ENCODE measurements at places on chromosomes 16 and 17.
A peak's percentile ranks its signal among the peaks of the same experiment; 100 is the strongest.

GRCh38 chr16:77290451-77291115 lies 91.4 kb downstream of the SYCE1L start:
- no peak for DNase-seq

DNA sequence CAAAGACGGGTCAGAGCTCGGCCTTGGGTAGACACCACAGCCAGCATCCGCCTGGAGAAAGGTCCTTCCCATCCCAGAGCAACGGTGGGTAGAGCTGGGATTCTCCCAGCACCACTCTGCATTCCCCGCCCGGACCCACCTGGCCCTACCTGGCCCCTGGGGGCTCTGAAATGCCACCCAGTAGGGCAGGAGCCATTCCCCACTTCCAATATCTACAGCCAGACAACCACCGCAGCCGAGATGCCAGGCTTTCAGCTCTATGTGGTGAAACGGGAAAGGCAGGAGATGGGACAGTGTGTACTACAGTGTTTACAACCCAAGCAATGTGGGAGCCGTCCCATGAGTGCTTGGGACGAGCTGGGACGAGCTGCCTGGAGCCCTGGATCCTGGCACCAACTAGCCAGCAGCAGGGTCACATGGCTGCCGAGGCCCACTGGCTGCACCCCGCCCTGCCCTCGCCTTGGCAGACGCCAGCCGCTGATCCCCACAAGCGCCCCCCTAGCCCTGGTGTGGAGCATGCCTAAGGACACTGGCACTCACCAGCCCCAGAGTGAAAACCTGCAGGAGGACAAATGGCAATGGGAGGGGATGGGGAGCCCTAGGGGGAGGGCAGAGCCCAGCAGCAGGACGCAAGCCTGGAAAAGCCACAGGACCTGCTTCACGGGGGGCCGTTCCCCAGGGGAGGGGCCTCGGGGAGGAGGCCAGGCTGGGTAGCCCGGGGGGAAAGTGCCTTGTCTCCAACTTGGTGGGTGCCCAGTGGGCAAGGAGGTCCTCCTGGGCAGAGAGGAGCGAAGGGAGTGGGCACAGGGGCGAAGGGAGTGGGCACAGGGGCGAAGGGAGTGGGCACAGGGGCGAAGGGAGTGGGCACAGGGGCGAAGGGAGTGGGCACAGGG lies 13.5 kb downstream of the TMC6 start:
- DNase-seq, result no peak

GRCh38 chr16:50505714-50506542 lies 42.3 kb upstream of the NKD1 start:
- DNase-seq, result no peak

GRCh38 chr16:70725024-70725911 lies 39.4 kb upstream of the MTSS2 start:
- DNase-seq, result no peak

GRCh38 chr16:81601008-81601428 lies 156.4 kb downstream of the CMIP start:
- no peak for DNase-seq

DNA sequence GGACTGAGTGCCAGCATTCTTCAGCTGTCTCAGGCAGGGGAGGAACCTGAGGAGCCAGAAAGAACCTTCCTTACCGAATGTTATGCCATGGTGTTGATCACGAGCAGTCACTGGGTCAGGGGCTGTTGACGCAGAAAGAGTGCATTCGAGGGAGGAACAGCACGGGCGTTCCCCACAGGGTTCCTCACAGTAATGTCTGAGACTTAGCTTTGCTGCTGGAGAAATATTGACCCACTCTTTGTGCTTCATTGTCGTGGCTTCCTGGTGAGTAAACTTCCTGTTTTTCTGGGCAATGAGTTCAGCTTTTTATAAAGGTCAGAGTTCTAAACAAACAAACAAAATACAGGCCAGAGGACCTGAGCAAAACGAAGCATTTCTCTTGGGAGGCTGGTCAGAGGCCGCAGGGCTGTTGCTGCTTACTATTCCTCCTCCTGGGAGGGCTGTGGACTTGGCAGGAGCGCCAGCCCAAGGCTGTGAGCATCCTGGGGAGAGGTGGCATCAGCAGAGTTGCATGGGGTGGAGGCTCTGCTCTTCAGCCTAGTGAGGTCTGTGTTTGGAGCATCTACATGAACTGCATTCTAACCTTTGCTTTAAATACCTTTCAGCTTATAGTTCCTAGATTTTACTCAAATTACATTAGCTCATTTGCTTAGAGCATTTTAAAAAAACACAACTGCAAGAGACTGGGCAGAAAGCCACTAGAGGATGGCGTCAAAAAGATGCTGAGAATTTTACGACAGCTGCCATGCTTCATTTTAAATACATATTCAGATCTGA lies 143.1 kb upstream of the CACNG5 start:
- no peak for DNase-seq

GRCh38 chr17:65097110-65097509 lies 40.1 kb upstream of the RGS9 start:
- DNase-seq, result no peak

- DNase-seq, result no peak
Measured at GRCh38 chr17:77590951-77591735, 367.4 kb upstream of the TNRC6C start.

DNA sequence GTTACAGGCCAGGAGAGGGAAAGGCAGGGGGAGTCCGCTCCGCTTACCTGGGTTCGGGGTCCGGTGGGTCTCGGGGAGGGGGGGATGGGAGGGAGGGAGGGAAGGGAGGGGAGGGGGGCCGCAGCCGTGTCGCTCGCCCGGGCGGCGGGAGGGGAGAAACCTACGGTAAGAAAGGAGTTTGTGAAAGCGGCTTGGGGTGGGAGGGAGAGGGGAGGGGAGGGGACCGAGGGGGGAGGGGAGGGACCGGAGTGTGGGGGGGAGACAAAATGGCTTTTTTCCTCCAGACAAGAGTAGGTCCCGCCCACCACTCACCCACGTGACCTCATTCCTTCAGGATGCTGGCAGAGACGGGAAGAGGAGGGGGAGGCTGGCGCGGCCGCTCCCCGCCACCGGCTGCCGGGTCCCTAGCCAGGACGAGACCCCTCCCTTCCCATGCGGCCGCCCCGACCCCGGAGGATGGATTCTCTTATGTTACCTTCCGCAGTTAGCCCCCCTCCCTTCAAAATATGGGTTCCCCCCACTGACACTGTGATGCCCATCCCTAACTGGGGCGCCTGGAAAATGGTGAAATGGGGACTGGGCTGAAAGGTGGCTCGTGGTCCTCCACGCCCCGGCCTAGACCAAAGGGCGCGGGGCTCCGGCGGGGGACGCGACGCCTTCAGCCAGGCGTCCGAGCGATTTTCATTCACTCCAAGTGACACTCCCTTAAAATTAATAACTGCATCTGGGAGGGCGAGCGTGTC lies at the start of gene PCGF2:
TSS of gene PCGF2 (minus strand) at position 188 of the 743 bp plus-strand sequence. CDS start 7,934 bp downstream, outside the sequence.
- no peak for DNase-seq

DNA sequence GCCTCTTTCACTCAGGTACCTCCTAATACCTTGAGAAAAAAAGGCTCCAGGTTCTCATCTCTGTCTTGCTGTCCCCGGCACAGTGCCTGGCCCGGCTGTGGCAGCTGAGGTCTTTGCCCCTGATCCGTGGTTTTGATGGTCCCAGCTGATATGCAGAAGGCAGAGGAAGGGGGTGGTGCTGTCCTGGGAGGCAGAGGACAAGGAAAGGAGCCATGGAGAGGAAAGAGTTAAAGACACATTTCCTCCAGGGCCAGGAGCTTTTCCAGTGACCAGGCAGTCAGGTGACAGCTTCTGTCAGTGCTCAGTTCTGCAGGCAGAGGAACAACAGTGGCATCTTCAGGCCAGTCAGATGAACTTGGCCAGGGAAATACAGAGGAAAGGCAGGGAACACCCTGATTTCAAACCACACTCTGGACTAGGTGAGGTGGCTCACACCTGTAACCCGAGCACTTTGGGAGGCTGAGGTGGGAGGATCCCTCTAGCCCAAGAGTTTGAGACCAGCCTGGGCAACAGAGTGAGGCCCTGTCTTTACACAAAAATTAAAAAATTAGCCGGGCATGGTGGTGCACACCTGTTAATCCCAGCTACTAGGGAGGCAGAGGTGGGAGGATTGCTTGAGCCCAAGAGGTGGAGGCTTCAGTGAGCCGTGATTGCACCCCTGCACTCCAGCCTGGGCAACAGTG lies 3.3 kb upstream of the COG1 start:
- no peak for DNase-seq

GRCh38 chr17:2721603-2722002 lies 10.0 kb upstream of the CLUH start:
- no peak for DNase-seq

DNA sequence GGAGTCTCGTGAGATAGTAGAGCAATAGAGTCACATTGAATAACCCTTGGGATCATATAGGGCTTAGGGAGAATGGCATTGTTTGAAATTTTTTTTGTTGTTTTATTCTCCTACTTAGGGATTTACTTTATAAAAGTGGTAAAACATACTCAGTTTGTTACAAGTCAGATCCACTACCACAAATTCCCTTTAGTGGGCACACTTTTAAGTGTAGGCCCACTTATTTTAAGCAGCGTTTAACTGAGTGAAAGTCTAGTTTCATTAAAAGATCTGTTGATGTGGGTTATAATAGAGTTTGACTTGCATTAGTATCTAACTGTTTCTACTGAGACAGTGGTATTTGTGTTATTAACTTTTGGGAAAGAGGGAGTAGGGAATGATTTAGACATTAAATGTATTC lies 49.3 kb downstream of the USP10 start:
- DNase-seq, result no peak

DNA sequence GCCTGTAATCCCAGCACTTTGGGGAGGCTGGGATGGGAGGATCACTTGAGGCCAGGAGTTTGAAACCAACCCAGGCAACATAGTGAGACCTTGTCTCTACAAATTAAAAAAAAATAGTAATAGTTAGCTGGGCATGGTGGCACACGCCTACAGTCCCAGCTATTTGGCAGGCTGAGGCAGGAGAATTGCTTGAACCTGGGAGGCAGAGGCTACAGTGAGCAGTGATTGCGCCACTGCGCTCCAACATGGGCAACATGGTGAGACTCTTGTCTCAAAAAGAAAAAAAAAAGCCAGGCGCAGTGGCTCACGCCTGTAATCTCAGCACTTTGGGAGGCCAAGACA lies 56.9 kb upstream of the MRTFB start:
- DNase-seq, result no peak

GRCh38 chr16:31072540-31073141 lies 1.4 kb downstream of the ZNF668 start:
- DNase-seq, result peak; percentile 58

DNA sequence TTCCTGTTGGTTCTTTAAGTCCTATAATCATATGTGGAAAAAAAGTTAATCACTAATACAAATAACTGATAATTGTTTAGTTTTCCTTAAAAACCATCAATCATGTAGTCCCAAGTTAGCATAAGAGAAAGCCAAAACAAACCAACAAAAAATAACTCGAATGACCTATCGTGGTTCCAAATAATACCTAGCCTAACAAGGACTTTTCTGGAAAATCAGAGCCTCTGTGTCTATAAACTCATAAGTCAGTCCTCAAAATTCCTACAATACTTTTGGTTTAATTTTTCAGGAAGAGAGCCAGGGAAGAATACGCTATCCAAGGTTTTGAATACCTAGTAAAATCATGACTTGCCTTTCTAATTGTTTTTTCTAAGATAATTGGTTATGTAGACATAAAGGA lies 975.3 kb upstream of the SOX9 start:
- no peak for DNase-seq

GRCh38 chr17:83178533-83179304 lies 99.3 kb downstream of the METRNL start:
- no peak for DNase-seq

GRCh38 chr16:10182222-10183053 lies at the start of gene GRIN2A:
TSS of gene GRIN2A (minus strand) at chr16:10182428. CDS start at chr16:10180411, 2,017 bp downstream.
- no peak for DNase-seq

- no peak for DNase-seq
Measured at GRCh38 chr17:63275318-63275970, 170.7 kb downstream of the CYB561 start.

GRCh38 chr17:2786176-2786881 lies 9.9 kb upstream of the RAP1GAP2 start:
- peak; percentile 86 for DNase-seq

DNA sequence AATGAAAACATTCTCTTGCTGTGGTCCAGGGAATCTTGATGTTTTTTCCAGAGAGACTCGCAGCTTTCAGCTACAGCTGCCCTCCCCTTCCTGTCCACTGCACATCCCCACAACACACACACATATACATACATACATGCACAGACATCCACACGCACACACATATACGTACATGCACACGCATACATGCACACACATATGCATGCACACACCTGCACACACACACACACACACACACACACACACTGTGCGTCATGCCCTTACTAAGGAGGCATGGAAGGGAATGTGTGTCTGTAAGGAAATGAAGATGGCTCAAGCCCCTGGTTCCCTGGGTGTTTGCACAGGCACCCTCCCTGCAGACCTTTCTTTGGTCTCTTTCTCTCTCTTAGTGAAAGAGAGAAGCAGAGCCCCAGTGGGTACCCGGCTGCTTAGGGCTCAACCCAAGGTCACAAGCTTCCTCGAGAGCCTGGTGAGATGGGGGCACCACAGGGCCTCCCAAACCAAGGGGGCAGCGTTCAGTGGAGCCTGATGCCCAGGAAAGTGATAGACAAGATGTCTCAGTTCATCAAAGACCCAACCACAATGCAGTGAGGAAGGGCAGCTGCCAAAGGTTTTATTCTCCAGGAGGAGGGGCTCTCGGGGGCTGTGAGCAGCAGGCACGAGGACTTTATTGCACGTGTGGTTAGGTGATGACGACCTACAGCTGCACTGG lies 33.3 kb downstream of the TNFRSF13B start:
- no peak for DNase-seq

GRCh38 chr17:14325618-14326167 lies 24.8 kb downstream of the HS3ST3B1 start:
- DNase-seq, result no peak

- DNase-seq, result no peak
Measured at GRCh38 chr16:72715267-72715666, 332.7 kb downstream of the ZFHX3 start.

- DNase-seq, result no peak
Measured at GRCh38 chr17:27466376-27466742, 10.1 kb downstream of the KSR1 start.

DNA sequence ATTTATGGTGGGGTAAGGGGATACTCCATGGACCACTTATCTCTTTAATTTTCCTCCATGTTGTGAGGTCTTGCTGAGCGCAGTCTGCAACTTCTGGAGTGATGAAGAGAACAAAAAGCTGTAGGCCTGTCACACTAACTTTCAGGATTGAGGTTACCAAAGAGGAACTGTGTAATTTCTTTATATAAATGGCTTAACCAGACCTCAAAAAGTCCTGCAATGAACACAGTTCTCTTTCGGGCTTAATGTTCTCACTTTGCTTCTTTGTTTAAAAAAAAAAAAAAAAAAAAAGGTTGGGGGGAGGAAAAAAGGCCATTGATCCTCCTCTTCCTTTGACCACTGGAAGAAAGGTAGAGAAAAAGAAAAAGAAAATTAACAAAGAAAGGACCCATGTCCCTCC lies 86.8 kb upstream of the SOX9 start:
- no peak for DNase-seq

DNA sequence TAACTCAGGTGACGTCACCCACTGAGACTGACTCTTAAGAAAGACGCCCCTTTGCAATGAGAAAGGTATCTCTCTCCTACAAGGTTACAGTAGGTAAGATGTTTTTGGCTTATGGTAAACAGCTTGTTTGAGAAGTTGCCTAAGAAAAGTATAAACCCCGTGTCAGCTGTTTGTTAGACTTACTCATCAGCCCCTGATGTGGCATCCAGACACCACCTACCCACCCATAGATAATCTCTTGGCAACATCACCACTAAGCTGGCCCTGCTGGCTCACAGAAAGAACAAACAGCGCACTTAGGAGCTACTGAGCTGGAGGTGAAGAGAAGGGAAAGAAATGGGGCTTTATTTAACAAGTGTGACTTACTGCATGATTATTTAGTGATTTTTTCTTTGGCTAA lies 121.0 kb downstream of the PARN start:
- no peak for DNase-seq

- peak; percentile 35 for DNase-seq
Measured at GRCh38 chr16:8905168-8905762, 23.1 kb downstream of the LITAFD start.

Measured in CD4-positive, CD25-positive, alpha-beta regulatory T cell (primary cell).